ENCODE measurements at places on chromosomes 5 and 9.

- DNase-seq = peak; percentile 10
Observed at GRCh38 chr9:108109927-108110690, 620.5 kb upstream of the KLF4 start.

DNA sequence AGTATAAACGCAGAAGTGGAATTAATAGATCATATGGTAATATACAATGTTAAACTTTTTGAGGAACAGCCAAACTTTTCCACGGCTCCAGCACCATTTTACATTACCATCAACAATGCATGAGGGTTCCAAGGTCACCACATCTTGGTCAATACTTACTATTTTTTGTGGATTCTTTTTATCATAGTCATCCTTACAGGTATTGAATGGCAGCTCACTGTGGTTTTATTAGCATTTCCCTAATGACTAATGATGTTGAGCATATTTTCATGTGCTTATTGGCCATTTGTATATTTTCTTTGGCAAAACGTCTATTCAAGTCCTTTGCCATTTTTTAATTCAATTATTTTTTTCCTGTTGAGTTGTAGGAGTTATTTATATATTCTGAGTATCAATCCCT is 14.1 kb upstream of the RAPGEF6 start:
- no peak for DNase-seq

- DNase-seq = peak; percentile 84
Observed at GRCh38 chr9:127977884-127978647, 2.7 kb downstream of the EEIG1 start.

GRCh38 chr9:35311891-35312639 is 150.3 kb downstream of the UNC13B start:
- DNase-seq = no peak

DNA sequence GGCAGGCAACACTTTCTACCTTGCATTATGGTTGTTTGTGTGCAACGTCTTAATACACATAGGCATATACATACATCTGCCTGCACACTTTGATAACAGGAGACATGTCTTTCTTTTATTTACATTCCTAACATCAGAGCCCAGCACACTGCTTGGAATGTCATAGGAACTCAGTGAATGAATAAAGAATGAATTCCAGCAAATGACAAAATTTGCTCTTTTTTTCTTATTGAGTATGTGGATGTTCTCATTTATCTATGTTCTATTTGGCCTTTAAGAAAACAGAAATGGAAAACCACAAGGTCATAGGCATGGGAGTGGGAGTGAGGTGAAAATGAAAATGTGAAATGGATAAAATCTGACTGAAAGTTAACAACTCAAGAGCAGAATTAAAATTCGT is 36.3 kb upstream of the PALM2AKAP2 start:
- peak; percentile 50 for DNase-seq

- peak; percentile 61 for DNase-seq
Observed at GRCh38 chr5:56003179-56003578, 8.4 kb upstream of the IL6ST start.

DNA sequence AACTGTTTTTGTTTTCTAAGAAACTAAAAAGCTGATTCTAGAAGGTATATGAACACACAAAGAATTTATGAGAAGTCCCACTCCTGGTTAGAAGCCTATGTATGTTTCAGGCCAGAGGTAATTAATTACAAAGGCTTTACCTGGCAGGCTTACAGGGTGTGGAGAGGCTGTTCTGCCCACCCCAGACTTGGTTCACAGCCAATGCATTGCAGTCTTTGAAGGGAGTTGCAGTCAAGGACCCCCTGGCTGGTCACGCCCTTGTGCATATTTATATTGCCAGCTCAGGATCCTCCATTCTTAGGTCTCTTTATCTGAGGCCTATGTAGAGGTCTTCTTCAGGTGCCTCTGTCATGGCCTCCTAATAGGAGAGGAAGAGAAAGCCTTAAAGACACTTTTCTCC is 13.6 kb upstream of the PRSS3 start:
- DNase-seq = no peak

GRCh38 chr9:114034196-114034595 is 43.9 kb downstream of the AMBP start:
- no peak for DNase-seq

DNA sequence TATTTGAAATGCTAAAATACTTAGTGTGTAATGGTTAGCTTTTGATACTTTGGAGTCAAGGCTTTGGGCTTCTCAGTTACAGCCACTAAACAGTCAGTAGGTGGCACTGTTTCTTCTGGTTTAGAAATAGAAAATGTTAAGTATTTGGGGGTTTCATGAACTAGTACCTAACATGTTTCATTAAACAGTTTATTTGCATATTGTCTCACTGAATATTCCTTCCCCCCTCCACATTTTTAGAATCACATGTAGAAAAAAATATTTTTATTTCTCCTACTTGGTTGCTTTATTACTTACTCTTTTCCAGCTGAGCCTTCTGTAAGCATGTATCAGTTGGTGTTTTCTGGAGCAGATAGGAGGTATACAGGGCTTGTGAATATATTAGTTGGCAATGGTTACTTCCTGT is 48.0 kb downstream of the IPO11 start:
- DNase-seq = peak; percentile 52

DNA sequence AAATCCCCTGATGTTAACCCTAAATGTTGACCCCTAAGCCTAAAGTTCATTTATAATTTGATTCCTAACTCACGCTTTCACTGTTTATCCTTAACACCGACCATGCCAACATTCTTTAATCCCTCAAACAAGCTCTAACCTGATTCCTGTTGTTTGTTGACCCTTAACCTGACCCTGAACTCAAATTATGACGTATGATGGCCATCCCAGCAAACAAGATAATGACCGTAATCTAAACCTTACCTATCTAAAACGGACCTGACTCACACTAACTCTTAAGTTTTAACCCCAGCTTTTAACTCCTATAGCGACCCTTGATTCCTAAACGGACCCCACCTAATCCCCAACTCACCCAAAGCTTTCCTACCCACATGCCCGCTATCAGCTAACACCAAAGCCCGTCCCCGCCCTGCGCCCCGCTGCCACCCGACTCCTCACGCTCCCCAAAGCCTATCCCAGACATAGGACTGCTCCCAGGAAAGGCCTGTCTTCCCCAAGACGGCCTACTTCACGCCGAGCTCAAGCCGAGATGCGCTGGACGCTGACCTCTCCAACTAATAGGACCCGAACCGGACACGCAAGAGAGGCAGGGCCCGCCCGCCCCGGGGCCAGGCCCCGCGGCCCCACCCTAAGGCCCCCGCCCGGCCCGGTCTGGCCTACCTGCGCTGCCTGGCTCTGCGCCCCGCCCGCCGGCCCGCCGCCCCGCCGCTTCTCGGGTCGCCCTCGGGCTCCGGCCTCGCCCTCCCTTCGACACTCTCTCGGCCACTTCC is 395 bp downstream of the TLN1 start:
- no peak for DNase-seq

- DNase-seq = peak; percentile 15
Observed at GRCh38 chr5:127256886-127257597, 33.6 kb upstream of the MEGF10 start.

DNA sequence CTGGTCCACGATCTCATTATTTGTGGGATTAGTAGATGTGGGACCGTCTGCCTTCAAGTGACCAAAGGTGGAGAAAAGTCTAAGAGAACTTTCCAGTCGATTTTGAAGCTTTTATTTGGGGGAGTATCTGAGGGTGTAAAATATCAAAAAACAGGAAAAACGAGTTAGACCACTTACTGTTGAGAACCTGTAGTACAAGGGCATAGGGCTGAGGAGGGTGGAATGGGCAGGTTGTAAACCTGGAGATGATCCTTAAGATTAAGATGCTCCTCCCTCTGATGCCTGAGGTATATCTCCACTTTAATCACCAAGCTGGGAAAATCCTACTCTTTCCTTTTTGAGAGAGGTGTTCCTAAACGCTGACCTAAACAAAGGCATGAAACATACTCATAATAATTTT is 32.0 kb upstream of the GTF2H2C start:
- no peak for DNase-seq

GRCh38 chr9:110936719-110937452 is 101.4 kb downstream of the LPAR1 start:
- peak; percentile 98 for DNase-seq

- DNase-seq = no peak
Observed at GRCh38 chr5:11709021-11709420, 195.2 kb downstream of the CTNND2 start.

DNA sequence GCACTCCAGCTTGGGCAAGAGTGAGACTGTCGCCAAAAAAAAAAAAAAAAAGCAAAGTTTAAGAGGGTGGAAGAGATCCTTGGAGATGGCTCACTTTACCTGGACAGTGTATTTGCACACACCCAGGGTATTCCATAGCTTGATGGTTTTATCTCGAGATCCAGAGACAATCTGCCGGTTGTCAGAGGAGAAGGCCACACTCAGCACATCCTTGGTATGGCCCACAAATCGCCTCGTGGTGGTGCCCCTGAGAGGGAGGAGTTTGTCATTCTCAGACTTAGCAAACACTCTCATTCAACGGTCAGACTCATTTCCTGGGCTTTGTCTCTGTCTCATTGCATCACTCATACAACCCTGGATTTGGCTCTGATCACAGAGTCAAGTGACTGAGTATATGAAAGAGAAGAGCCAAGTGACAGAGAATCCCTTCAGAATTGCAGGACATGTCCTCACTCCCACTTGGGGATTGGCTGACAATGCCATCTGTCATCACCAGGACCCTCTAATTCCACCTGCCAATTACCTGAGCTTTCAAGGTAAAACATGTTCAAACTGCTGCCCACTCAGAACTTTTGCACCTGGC is 2.2 kb downstream of the RACK1 start:
- peak; percentile 82 for DNase-seq

DNA sequence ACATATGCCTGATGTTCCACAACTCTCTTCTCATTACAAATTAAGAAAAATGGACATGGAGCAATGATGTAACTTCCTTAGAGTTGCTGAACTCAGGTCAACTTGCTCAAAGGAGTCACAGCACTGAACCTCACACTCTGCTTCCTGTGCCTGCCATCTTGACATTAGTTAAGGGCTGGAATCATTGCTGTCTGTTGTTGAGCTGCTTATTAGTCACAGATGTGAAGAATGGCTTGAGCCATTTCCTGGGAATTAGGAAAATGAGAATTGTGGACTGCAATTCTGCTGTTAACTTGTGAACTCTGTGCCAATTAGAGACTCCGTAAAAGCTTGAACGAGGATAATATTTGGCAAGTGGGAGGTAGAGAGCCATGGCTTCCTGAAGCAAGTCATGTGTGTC is 212.0 kb downstream of the ADAMTS12 start:
- peak; percentile 50 for DNase-seq

- DNase-seq = peak; percentile 30
Observed at GRCh38 chr9:109806506-109807115, 26.6 kb downstream of the PALM2AKAP2 start.

GRCh38 chr9:111360881-111361280 is 30.9 kb upstream of the OR2K2 start:
- DNase-seq = no peak

DNA sequence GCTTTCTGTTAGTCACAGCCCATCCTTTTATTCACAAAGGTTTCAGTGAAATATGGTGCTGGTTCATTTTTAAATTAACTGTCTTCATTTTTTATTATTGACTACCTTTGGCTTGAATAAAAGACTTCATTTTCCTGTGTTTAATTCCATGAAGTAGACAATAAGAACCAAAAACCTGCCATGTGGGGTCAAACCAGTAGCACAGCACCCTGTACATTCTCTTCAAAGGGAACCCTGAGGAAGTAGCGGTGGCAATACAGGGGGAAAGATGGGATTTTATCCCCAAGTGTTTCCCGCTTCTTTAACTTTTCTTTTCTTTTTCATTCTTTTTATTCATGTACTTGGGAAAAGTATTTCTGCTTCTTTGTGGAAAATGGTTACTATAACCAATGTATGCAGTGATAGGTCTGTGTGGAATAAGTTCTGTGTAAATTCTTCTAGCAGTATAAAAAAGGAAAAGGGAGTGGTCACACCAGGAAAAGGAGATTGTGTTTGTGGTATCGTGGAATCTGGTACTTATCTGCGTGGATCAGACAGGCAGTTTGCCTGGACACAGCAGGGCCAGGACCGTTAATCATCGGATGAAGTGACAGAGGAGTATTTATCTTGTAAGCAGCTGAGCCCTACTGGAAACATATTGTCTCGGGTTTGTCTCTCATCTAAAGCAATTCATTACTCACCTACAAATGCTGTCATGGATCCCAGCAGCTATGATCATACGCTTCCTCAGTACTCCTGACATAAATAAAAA is 94.2 kb downstream of the PPIC start:
- peak; percentile 47 for DNase-seq

GRCh38 chr9:127214421-127215267 is 49.9 kb upstream of the GARNL3 start:
- peak; percentile 58 for DNase-seq

- DNase-seq = no peak
Observed at GRCh38 chr9:33197279-33198152, 30.4 kb upstream of the B4GALT1 start.

GRCh38 chr9:122060481-122060880 is 32.6 kb downstream of the TTLL11 start:
- DNase-seq = no peak

DNA sequence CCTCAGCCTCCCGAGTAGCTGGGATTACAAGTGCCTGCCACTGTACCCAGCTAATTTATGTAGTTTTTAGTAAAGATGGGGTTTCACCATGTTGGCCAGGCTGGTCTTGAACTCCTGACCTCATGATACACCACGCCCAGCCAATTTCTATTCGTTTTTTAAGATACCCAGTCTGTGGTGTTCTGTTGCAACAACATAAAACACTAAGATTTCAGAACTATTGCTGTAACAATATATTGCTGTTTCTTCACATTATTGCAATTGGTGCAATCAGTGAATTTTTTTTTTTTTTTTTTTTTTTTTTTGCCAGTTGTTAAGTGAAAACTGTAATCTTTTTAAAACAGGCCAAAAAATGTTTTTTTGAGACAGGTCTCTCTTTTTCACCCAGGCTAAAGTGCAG is 9.9 kb downstream of the SRP19 start:
- no peak for DNase-seq

DNA sequence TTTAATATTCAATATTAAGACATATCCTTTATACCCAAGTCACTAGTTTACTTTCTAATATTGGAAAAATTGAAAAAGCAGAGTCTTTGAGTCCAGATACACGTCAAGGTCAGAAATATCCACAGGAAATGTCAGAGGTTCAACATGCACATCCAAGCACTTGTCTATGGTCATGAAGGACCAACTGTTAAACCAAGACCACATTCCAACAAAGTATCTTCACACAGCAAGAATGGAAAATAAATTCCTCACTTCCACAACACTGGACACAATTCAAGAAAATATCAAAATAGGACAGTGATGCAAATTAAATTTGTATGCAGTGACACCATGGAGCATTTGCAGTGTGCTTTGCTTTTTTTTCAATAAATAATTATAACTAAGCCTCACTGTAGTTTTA is 142.5 kb downstream of the GABRB2 start:
- no peak for DNase-seq

GRCh38 chr5:3377831-3378230 is 217.8 kb upstream of the IRX1 start:
- no peak for DNase-seq

GRCh38 chr5:79512471-79513307 is 1.2 kb downstream of the HOMER1 start:
- DNase-seq = peak; percentile 25
